Esophagus squamous epithelium (tissue), 5 donors: ENCODE measurements at places on chromosomes 4 and X.

DNA sequence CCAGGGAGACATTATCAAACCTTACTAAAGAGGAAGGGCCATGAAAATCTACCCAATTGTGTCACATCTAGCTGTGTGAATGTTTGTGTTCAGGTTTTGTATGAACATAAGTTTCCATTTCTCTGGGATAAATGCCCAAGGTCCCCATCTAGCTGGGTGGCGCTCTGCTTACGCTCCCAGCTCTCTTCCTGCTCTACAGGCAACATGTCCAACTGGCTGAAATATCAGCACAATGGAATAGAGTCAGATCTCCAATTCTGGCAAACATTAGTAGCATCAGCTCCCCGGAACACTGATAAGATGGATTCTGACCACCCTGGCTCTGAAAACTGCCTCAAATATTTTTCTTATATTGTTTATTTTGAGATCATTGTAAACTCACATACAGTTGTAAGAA, 74.8 kb downstream of the IRF2 start:
- DNase-seq: no peak

DNA sequence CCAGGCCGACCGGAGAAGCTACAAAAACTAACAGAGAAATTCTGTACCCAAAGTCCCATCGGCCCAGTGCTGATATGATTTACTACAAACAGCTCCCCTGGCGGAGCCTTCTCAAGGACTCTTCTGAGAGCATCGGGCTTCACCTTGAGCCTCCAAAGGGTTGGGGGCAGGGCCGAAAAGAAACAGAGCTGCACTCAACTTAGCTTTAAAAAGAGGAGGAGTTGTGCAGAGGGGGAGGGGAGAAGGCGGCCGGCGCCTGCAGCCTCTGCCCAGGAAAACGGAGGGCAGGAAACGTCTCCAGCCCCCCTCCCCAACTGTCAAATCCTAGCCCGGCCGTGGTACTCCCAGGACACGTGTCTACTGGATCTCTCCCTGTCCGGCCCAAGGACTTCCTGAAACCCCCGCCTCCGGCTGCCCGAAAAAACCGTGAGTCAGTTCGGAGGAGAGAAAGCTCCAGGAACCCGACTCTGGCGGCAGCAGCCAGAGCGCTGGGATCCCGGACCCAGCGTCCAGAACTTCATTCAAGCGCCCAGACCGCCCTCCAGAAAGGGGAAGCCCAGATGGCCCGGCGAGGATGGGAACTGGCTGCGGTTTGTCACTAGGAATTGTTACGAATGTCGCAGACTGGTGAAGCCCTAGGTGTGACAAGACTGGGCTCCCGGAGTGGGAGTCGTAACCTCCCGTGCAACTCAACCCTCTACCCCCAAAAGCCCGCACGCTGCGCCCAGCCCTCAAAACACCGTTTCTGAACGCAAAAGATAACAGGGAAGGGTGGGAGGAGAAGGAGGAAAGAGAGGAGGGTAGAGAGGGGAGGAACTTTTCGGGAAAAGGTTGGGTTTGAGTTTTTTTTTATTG, 973 bp downstream of the ADAMTS3 start:
- no peak for DNase-seq

DNA sequence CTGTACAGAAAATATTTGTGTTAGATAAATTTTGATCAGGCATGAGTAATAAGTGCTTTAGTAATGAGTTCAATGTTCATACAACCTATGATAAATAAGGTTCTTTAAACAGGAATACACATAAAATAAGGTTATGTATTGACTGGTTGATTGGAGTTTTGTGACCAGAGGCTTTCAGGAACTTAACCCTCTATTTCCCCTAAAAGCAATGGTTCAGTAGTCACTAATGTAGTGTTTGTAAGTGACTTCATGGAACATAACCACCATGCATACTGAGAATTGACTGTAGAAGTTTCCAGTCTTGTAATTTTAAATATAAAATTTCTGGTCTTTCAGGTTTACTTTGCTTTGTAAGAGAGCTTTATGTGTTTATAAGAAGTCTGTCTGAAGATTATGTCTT, 28.1 kb downstream of the HPGD start:
- no peak for DNase-seq

GRCh38 chr4:100679926-100680325, 162.1 kb upstream of the EMCN start:
- DNase-seq: no peak

DNA sequence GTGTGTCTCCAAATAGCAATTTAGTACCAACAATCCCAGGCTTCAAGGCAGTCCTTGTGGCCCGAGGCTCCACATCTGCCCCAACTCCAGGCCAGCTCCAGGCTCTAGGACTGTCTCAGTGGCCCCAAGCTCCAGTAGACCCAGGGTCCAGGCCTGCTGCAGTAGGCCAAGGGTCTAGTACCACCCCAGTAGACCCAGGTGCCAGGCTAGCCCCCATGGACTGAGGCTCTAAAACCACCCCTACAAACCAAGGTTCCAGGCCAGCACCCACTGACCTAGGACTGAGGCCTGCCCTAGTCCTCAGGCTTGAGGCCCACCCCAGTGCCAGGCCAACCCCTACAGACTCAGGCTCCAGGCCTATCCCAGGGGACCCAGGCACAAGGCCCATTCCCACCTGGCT, 191.6 kb downstream of the DLG3 start:
- no peak for DNase-seq
